Vein endothelial cell (primary cell): ENCODE measurements at places on chromosomes 5 and 9. TPM values are rescaled to one million over a fixed set of nuclear protein-coding genes. Genes with fewer than 3 reads are reported as not detected.

Gene EIF4EBP3
- 0.38 and 1.3 TPM in 2 replicates for total RNA-seq

Gene TRPM6
- total RNA-seq: 0.38 and 0.65 TPM in 2 replicates

Gene CSNK1G3
- 55.5 and 55.9 TPM in 2 replicates for total RNA-seq

Gene TICAM2
- total RNA-seq: 0.65 and 1.4 TPM in 2 replicates

Gene CDK9
- total RNA-seq: 110 and 120 TPM in 2 replicates

Gene SLC34A1
- total RNA-seq: not detected in 2 replicates
